ENCODE measurements at places on chromosomes 12 and 14.
A peak's percentile ranks its signal among the peaks of the same experiment; 100 is the strongest.

DNA sequence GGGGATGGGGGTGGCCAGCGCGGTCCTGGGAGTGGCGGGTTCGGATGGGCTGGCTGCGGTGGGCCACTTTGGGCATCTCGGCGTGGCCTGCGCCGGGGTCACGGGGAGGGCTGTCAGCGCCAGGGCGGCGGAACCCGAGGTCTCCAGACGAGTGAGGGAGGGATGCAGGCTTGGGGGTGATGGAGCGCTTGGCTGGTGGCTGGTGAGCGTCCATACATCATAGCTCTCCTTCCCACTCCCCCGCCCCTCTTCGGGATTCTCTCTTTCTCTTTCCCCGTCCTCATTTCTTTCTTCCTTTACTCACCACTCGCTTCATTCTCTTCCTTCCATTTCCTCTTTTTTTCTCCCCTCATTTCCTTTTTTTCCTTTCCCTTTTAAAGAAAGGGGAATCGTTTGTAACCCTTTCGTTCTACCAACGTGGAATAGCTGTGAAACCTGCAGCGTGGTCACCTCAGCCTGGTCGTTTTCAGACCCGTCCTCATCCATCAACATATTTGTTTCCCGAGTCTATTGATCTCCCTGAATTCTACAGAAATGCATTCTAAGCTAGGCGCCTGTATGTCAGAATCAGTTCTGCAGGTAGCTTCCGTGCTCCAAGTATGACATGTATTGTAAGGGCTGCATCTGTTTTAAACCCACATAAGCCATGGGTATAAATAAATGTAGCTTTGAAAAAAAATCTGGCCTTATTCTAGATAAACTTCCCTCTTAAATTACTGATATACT, 260.3 kb upstream of the E2F7 start:
- DNase-seq: peak; percentile 48

DNA sequence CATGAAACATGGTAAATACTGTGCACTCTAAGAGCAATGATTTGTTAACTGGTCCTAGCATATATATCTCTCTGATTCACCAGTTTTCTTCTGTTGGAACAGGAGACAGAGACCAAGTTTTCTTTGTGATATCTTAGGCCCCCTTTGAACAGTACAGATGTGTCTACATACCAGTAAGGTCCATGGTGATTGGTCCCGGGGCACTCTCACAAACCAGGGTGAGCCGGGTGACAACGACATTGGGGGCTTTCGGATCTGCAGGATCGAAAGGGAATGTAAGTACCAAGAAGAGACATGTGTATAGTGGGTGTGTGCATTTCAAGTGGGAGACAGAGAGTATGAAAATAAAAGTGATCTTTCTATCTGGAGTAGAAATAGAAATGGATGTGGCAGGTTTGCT, 11.3 kb upstream of the ERP27 start:
- DNase-seq: no peak

DNA sequence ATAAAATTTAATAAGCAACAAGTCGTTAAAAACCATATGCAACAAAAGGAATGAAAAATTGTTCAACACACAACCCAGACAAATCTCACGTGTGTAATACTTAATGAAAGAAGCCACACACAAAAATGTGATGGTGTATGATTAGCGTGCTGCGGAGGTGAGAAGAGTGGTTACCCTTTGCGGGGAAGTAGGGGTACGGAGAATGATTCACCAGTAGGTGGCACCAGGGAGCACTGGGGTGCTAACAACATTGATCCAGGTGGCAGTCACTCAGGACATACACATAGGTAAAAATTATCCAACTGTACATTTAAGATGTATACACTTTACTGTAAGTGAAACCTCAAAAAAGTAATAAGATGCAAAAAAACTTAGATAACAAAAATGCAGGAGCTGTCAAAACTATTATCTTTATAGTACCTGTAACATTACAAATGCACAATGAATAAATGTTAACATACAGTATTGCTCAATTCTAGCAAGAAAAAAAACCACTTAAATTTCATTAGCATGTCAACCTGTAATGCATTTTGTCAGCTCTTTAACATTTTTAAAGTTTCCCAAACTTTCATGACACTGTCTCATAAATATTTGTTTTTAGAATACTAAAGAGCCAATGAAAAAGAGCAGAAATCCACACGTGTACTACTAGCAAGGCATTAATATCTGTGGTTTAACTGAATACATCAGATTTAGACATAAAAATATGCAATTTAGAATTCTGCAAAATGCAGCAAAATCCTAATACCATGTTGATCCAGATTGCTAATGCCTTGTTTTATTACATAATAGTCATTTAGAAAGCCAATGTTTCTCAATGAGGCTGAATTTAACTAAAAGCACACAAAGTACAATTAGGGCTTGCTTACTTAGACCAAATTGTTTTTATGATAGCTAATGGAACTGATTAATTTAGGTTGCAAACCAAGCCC, 46.7 kb downstream of the TMCC3 start:
- no peak for DNase-seq

DNA sequence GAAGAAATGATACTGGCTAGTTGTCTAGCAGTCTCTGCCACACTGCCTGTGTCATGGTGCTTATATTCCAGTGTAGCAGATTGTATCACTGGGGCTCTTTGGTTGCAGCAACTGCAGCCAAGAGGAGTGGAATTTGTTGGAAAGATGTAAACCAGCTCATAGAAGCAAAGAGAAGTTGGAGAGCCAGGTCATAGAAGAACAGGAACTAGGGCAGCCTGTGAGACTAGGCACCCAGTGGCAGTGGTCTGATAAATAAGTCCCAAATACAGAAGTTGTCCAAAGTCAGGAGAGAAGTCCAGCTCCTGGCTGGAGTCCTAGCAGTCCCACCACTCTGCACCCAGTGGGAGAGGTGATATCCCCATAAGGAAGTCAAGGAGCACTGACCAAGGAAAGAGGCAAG, 172.5 kb upstream of the ARID2 start:
- no peak for DNase-seq

DNA sequence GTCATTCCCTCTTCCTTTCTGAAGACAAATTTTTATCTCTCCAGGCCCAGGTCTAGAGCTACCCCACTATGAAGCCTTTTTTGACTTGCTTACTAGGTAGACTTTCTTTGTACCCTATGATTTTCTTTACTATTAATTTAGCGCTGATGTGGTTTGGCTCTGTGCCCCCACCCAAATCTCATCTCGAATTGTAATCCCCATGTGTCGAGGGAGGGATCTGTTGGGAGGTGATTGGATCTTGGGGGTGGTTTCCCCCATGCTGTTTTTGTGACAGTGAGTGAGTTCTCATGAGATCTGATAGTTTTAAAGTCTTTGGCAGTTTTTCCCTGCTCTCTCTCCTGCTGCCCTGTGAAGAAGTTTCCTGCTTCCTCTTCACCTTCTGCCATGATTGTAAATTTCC, 118.1 kb downstream of the SLC38A1 start:
- DNase-seq: no peak

- peak; percentile 82 for DNase-seq
These were observed 32.0 kb upstream of the RIMBP2 start for GRCh38 chr12:130747867-130748740.

DNA sequence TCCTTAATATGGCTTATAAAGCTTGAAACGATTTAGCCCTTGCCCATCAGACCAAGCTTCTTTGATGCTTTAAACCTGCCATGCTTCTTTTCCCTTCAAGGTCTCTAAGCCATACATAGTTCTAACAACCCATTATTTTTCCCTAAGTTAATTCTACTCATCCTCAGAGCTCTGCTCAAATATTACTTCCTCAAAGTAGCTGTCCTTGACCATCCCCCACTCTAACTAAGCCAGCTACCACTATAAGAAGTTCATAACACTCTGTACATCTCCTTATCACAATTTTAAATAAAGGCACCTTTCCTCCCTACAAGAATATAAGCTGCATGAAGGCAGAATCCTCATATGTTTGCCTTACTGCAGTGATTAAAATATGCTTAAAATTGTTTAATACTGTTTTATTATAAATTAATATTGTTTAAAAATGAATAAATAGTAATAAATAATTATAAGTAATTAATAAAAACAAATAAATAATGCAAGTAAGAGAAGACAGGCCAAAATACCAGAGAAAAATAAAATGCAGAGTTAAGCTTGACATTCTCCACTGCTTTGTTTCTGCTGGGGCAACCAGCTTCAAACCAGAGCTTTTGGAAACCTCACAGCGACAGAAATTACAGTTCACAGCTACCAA, 76.8 kb downstream of the NUMB start:
- DNase-seq: no peak

- no peak for DNase-seq
These were observed 367.6 kb downstream of the SOX5 start for GRCh38 chr12:23581913-23582312.

- no peak for DNase-seq
These were observed 262.8 kb downstream of the SLC16A7 start for GRCh38 chr12:59858508-59859170.

DNA sequence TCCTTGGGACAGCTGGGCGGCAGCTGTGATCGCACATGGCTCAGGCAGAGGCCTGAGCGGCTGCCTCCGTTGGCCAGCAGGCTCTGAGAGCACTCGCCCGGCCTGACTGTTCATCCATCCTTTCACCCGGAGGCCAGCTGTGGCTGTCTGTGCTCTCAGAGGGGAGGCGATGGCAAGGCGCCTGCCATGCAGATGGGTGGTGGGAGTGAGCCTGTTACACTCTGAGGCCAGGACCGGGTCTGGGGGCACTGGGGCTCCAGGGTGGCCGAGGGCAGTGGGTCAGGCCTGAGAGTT, 292.3 kb downstream of the TMEM121 start:
- no peak for DNase-seq

DNA sequence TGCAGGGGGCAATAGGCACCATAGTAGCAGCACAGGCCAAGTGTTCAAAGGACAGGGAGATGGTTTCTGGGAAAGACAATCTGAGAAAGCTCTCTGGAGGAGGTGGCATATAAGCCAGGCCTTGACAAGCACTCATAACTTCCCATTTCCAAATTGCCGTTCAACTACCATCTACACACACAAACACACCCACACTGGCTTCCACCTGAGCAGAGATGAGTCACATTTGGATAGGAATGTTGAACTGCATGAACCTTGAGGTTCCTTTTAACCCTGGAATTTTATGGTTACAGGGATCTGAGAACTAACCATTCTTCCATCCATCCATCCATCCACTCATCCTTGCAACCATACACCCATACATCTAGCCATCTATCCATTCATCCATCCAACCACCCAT, 86.6 kb downstream of the KSR2 start:
- DNase-seq: no peak

DNA sequence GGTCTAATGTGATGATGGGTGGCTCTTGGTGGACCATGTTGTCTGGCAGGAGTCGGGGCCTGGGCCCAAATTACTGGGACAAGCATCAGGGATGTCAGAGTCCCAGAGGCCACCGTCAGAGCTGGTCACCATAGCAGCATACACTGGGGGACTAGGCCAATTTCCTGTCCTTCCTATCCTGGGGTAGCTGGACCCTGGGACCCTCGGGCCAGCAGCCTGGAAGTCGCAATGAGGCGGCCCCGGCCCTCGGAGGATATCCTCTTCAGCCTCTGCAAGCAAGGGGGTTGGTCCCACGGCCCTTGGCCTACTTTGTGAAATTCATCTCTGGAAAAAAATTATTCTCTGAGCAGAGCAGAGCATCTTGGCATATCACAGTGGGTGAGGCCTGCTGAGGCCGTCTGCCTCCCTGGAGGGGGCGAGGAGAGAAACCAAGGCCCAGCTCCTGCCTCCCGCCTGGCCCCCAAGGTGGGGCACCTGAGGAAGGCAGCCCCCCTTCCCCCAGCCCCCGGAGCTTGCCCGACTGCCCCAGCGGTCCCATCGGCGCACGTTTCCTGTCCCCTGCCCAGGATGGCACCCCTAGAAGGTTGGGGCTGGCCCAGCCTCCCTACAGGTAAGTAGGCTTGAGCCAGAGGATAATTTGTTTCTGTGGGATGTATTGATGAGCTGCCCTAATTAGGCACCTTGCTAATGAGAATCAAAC, 135.0 kb upstream of the MYL2 start:
- no peak for DNase-seq

GRCh38 chr14:31291210-31291609, 83.6 kb upstream of the HECTD1 start:
- DNase-seq: no peak

DNA sequence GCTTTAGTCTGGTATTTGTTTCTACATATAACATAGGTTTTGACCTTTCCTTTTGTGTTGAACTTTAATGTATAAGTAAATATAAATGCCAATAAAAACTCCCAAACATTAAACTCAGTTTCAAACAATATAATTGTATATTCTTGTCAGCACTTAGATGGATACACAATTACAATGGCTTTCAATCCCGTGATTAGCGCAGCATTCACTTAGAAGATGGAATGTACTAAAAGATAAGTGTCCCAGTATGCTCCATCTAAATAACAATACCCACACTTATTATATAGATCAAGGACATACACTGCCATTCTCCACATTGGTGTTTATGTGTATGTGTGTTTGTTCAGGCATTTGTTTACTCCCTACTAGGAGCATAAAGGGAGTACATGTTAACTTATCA, 193.1 kb downstream of the SOX5 start:
- DNase-seq: no peak

DNA sequence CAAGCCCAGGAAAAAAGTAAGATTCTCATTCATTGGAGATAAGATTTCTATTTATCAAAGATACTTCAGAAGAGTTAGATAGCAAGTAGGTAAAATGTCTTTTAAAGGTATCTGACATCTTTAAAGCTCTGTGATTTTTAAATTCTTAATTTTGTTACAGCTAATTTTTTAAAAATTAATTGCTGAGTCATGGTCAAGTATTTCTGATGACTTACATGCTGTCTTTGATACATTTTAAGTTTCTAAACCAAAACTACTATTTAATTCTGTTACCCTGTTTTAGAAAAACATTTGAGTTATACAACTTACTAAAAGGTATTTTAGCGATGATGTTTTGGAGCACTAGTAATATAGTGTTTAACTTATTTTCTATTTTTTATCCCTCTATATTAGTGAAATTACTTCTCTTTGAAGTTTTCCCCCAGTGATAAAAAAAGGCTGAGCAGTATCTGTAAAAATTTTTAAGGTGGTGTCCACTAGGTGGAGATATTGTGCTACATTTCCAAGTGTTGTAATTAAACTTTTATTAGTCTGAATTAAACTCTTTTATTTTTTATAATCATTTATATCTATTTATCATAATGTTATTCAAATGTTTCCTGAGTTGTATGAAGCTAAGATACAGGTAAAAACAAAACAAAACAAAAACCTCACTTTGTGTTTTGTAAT, 11.5 kb downstream of the ALG10 start:
- no peak for DNase-seq
